ENCODE measurements at places on chromosomes 11 and 22.
A peak's percentile ranks its signal among the peaks of the same experiment; 100 is the strongest.

GRCh38 chr11:112315057-112315720, 54.5 kb upstream of the PLET1 start:
- DNase-seq = no peak

DNA sequence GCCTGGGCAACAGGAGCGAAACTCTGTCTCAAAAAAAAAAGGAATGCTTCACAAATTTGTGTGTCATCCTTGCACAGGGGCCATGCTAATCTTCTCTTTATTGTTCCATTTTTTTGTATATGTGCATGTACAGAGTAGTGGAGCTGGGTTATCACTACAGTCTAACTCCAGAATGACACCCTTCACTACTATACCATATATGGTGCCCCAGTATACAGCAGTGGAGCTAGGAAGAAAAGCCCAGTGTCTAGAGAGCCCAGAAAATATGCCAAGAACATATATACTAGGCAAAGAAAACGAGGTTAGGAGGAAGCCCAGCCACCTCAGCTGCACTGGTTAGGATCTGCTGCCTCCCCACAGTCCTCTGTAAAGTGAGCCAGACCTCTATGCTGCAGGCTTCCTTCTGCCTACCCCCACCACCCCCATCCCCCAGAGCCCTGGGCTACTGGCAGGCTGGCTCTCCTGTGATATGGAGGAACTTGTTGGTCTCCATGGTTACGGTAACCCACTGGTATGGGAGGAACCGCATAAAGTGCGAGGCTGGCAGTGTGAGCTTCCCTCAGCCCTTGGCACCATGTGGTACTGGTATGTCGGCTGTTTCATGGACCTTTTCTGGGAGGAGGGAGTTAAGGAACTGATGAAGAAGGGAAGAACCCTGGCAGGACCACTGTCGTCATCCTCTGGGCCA, 34.3 kb downstream of the RCOR2 start:
- DNase-seq = peak; percentile 21

DNA sequence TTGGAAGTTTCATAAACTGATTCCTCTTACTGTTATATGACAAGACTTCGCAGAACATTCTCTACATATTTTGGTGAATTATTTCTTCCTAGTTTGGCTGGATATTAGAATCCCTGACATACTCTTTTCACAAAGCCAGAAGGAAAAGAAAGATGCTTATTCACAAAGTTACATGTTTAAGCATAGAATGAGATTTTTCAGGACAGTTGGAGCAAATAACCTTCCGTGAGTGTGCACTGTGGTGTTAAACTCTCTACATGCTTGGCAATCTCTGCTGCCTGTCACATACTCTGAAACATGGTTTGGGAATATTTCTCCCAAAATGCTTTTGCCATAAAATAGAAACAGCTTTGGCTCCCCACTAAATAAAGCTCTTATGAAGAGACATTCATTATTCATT, 230.0 kb upstream of the MTNR1B start:
- no peak for DNase-seq

- DNase-seq = no peak
Measured at GRCh38 chr11:125129316-125129993, 18.0 kb upstream of the TMEM218 start.

- no peak for DNase-seq
Measured at GRCh38 chr22:50597097-50597496, 3.5 kb upstream of the MAPK8IP2 start.

DNA sequence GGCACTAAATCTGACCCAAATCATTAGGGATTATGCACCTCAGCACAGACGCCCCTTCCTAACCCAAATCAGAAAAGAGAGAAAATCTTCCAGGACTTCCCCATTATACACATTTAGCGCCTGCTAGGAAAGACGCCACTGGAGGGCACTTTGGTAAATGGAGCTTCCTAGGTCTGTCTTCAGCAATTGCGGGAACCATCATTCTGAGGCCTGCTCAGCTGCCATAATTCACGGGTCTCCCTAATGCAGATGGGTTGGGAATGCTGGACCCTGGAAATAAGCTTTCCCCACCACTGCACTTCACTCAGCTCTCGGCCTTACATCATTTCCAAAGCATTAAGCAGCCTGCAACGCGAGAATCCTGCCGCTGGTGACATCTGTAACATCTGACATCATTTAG, 86.2 kb upstream of the OPCML start:
- DNase-seq = no peak
